HS-5 (cell line): ENCODE measurements at places on chromosomes 1 and 21.

- no peak for DNase-seq
Observed at GRCh38 chr1:245345191-245345884, 190.6 kb downstream of the KIF26B start.

DNA sequence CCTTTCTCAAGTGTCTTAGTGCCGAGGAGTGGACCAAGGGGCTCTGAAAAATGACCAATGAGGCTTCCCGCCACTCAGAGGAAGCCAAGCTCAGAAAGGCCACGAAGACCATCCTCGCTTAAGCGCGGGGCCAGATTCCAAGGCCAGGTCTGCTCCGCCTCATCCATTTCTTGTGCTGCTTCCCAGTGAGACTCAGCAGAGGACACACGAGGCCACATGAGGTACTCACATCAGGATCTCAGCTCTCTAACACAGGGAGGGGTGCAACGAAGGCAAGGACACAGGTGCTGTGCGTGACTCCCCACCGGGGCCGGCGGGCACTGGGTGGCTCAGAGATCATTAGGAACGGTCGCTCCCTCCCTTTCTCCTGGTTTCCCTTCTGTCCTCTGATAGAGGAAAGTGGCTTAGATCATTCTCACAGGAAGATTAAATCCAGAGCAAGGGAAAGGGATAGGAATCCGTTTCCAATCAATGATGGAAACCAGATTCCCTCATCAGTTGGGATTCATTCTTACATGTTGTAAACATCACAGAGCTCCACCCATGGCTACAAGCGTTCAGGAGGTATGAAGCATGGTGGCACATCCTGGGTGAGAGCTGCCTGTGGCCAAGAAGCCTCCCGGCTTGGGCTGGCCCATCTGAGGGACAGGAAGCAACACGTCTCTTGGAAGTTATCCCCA lies 46.7 kb downstream of the CAPZB start:
- DNase-seq: no peak

GRCh38 chr1:117643601-117644000 lies 37.8 kb downstream of the TENT5C start:
- DNase-seq: no peak

- no peak for DNase-seq
Observed at GRCh38 chr1:110319332-110320167, 19.6 kb upstream of the RBM15 start.

- no peak for DNase-seq
Observed at GRCh38 chr21:40117236-40117635, 250.0 kb downstream of the PCP4 start.

GRCh38 chr1:35931446-35932157 lies 697 bp downstream of the AGO3 start:
- no peak for DNase-seq

DNA sequence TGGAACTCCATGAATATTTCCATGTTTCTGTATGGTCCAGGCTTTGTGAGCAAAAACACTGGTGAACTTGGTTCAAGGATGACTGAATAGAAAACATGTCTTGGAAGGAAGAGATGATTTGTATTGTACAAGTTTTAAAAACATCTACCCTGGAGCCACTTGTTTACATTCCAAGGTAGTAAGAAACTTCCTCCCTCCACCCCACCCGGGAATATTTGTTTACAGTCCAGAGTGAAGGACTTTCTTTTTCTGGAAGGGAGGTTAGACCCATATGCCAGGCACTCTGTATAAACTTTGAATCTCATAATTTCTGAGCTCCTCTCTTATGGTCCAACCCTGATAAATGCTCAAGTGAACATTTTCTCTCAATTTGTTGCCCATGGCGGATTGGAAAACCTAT lies 323.3 kb upstream of the LYPLAL1 start:
- no peak for DNase-seq

DNA sequence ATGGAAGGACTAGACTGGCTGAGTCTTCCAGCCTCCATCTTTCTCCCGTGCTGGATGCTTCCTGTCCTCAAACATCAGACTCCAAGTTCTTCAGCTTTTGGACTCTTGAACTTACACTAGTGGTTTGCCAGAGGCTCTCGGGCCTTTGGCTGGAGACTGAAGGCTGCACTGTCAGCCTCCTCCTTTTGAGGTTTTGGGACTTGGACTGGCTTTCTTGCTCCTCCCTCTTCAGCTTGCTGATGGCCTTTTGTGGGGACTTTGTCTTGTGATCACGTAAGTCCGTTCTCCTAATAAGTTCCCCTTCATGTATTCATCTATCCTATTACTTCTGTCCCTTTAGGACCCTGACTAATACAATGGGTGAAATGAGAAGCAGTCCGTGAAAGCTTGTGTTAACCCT lies 196.4 kb downstream of the KAZN start:
- DNase-seq: no peak

DNA sequence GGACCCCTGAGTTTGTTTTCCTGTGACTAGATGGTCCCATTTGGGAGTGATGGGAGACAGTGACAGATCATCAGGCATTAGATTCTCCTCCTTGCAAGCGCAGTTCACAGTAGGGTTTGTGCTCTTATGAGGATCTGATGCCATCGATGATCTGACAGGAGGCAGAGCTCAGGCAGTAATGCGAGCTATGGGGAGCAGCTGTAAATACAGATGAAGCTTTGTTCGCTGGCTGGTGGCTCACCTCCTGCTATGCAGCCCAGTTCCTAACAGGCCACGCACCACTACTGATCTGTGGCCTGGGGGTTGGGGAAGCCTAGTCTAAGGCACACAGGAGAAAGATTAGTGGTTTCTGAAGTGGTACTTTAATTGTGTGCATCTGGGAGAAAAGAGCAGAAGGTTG lies 7.1 kb upstream of the PLPP3 start:
- DNase-seq: no peak

GRCh38 chr1:53259932-53260331 lies 21.6 kb upstream of the MAGOH start:
- DNase-seq: no peak

DNA sequence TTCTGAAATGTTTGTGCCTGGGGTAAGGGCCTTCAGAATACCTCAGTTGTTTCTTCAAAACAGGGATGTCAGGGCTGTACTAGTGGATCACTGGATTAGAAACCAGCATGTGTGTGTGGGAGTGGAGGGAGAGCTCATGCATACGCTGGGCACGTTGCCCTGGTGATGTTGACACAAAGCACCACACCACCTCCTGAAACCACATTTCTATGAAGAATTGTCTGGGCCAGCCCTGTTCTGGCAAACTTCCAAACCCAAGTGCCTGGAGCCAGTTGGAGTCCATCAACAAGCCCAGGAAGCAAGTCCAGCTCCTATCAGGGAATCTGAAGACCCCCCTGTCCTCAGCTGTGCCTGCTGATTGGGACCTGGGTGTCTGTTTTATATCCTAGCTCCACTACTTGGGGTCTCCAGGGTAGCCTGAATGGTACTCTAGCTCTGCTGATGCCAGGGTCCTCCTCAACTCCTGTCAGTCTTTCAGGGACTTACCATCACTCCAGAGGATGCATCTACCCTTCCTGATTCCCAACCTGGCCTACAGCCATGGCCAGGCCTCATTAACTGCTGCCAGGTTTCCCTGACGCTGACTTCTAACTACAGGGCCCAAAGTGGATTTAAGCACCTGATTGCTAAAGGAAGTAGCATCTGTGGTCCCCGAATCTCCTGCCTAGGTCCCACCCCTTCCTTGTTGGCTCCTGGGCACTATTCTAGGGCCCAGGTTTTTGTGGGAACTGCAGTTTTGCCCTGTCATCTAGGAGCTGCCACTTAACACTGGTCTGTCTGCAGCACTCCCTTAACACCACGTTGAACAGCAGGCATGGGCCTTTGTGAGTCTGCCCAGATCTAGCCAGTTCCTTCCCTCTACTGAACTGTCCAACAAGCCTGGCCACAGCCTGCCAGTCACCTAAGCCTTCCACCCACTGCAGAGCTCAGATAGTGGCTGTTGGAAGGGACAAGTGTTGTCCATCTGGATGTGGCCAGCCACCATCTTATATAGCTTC lies 45.5 kb downstream of the LPAR3 start:
- peak; percentile 87 for DNase-seq

- no peak for DNase-seq
Observed at GRCh38 chr1:100250807-100251206, 1.2 kb upstream of the DBT start.

GRCh38 chr1:45824607-45825006 lies 21.2 kb downstream of the MAST2 start:
- no peak for DNase-seq
